Naive thymus-derived CD4-positive, alpha-beta T cell (primary cell): ENCODE measurements at places on chromosomes 11 and 22. TPM values are rescaled to one million over a fixed set of nuclear protein-coding genes. Genes with fewer than 3 reads are reported as not detected.
A peak's percentile ranks its signal among the peaks of the same experiment; 100 is the strongest.

MEI1 gene
- polyA plus RNA-seq, result 112 TPM

DNA sequence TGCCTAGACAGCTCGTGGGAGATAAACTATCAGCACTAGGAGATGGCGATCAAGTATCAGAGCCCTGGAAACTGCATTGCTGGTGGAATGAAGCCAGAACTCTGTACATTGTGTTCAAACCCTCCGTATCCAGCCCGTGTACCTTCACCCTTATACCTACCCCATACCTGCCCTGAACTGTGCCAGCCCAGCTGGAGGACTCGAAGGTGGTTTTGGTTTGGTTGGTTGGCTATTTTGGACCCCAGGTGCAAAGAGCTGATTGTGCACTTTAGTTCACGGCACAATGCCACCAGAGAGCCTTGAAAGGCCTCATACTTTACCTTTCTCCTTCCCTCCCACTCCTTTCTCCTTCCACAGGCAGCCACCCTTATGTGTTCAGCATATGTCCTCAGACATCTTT lies 16.0 kb downstream of the FAM83F start:
- DNase-seq, result no peak

GRIK4 gene
- polyA plus RNA-seq, result not detected

DNA sequence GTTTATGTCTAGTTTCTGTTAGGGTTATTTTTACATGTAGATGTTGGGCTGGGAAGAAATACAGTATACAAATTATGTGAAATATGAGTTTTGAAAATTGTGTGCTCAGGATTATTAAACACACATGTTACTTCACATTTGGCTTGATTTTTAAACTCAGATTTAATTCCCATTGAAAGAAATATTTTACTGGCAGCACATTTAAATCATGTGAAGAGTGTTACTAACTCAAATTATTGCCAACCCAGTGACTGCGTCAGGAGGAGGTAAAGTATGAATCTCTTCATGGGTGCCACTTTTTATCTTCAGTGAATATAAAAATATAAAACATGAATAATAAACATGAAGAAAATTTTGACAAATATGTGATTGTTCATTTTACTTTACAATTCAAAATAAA lies 457.5 kb upstream of the CCDC179 start:
- no peak for DNase-seq

TNKS1BP1 gene
- 7.5 TPM for polyA plus RNA-seq

DNA sequence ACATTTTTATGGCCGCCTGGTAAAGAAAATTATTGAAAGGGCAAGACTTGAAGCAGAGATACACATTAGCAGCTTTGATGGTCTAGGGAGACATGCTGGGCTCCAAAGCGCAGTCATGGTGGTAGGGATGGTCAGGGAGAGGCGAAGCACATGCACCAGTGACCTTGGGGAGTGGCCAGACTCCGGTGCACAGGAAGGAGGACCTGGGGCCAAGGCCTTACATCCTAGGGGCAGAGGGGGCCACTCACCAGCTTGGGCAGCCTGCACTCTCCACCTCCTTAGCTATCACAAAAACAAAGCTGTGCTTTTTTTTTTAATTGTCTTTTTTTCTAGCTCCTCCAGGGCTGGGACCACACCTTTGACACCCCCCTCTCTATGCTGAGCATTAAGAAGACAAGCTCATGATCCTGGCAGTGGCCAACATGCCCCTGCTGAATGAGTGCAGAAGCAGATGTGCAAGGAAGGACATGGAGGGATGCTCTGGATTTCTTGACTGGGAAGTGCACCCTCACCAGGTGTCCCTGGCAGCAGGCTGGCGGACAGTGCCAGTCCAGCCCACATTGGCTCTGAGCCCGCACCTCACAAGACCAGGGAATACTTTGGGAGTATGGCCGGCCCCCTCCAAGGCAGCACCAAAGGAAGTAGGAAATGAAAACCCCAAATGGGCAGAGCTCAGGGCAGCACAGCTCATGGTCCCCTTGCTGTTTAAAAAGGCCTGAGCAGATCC lies 619.9 kb downstream of the TBC1D22A start:
- no peak for DNase-seq

DNA sequence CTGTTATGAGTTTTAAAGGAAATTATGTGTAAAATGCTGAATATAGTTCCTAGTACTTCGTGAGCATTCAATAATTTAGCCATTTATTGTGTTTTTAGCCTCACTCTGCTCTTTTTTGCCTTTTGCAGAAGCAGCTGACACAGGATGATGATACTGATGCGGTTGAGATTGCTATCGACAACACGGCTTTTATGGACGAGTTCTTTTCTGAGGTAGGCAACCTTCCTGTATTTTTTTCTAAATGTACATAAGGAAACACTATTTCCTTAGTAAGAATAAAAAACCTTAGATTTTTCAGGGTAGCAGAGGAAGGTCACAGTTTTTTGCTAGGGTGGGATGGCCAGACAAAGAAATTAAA lies 17.9 kb downstream of the STX3 start:
- peak; percentile 33 for DNase-seq

GRCh38 chr11:77967753-77968152 lies 26.7 kb downstream of the INTS4 start:
- no peak for DNase-seq

DNA sequence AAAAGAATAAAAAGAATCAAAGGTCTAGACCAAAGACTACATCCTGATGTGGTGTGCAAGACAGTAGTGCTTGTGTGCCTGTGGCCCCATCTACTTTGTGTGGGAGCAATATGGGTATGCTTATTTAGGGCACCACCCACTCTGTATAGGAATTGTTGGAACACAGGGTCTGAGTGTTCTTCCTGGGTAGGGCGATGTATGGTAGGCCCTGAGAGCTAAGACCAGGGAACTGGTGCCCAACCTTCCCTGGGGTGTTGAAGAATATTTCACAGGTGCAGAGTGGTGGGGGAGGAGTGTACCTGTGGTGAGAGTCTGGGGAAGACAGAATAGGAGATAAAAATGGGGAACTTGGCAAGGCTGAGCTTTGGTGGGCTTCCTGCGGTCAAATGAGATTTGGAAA lies 41.9 kb downstream of the MICAL2 start:
- no peak for DNase-seq

GRCh38 chr11:30758946-30759504 lies 172.9 kb upstream of the MPPED2 start:
- DNase-seq, result no peak

GRCh38 chr11:132980670-132981069 lies 551.6 kb downstream of the OPCML start:
- no peak for DNase-seq

- DNase-seq, result no peak
These were observed 335.1 kb upstream of the C11orf87 start for GRCh38 chr11:109086931-109087330.

OR51B2 gene
- not detected for polyA plus RNA-seq

CREB3L1 gene
- not detected for polyA plus RNA-seq

DNA sequence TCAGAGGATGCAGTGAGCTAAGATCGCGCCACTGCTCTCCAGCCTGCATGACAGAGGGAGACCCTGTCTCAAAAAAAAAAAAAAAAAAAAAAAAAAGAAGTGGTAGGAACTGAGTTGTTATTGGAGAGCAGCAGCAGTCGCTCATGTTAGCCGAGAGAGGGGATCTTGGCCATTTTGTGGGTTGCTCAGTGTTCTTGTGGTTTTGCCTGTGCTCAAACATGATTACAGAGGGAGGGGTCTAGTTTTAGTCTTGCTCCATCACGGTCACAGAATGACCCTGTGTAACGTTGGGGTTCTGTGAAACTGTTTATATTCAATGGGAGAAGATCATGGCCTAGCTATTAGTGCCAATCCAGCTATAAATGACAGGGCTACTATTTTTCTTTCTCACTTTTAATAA lies 1.9 kb downstream of the DPAGT1 start:
- DNase-seq, result no peak

KCNK4 gene
- not detected for polyA plus RNA-seq

- peak; percentile 93 for DNase-seq
These were observed at the start of gene MADD for GRCh38 chr11:47269829-47270305. TSS of gene MADD (plus strand) at chr11:47270133.

GALR3 gene
- polyA plus RNA-seq, result not detected

MS4A3 gene
- polyA plus RNA-seq, result not detected

E2F8 gene
- not detected for polyA plus RNA-seq

- no peak for DNase-seq
These were observed 4.6 kb downstream of the MYH9 start for GRCh38 chr22:36383110-36383581.

GRCh38 chr11:117492578-117493251 lies 165.1 kb downstream of the CEP164 start:
- DNase-seq, result no peak

PKNOX2 gene
- not detected for polyA plus RNA-seq

DNA sequence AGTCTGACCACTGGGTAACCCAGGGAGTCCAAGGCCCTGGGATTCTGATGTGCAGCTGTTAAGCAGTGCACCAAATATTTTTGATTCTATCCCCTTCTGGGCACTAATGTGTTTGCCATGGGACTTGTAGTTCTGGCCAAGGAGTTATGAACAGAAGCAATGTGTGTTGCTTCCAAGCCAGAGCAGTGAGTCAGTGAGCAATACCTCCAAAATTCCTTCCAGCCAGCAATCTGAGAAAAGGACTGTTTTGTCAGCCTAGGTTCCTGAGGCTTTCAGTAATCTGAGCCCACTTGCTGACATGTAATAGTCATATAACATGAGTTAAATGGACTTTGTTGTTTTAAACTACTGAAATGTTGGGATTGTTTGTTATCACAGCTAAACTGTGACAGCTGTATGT lies 311.4 kb downstream of the NELL1 start:
- no peak for DNase-seq

GRCh38 chr22:44586999-44587736 lies 89.1 kb upstream of the RTL6 start:
- no peak for DNase-seq

PHLDA2 gene
- not detected for polyA plus RNA-seq

DNA sequence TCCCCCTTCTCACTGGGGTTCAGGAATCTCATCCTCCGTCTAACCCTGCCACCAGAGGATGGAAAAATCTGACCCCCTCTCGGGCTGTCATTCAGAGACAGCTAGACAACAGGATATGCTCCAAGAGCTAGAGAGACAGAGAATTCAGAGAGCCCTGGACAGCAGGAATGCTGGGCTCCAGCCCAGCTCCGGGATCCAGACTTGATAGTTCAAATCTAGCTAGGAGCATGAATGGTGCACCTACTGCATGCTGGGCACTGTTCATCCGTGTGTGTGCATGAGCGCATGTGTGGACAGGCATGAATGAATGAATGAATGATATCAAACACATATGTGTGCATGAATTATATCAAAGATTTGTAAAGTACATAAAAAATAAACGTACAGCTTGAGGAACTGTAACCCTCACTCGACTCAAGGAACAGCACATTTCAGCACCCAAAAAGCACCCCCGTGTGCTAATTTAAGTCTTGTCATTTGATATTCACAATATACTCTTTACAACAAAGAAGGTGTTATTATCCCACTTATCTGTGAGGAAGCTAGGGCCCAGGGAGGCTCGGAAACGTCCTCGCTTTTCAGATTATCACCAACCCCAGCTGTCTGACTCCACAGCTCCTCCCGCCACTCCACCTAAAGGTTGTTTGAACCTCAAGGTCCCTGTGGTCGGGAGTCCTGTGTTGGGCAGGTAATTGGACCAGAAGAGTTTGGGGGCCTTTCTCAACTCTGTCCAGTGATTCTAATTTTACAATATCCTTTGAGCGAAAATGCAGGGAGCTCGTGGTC lies 640 bp upstream of the VSIG10L2 start:
- no peak for DNase-seq

DEPDC7 gene
- polyA plus RNA-seq, result 3.2 TPM
